Natural killer cell treated with Interleukin-12 subunit alpha and Interleukin-12 subunit beta and Interleukin-15 and Interleukin-18, amount 100 ng/mL, for 72 hours (primary cell): ENCODE measurements at places on chromosomes 1 and 21. TPM values are rescaled to one million over a fixed set of nuclear protein-coding genes. Genes with fewer than 3 reads are reported as not detected.
A peak's percentile ranks its signal among the peaks of the same experiment; 100 is the strongest.

GRCh38 chr1:30473922-30474817 is 249.2 kb downstream of the MATN1 start:
- H3K36me3 ChIP-seq, result no peaks in the 10 kb centered on the region
- H3K4me1 ChIP-seq, result no peaks in the 10 kb centered on the region
- H3K27me3 ChIP-seq, result peaks cover 15% of the 10 kb centered on the region
- no peak for DNase-seq
- H3K4me3 ChIP-seq, result no peak overlapping the region

GRCh38 chr1:232655028-232655745 is 25.3 kb upstream of the SIPA1L2 start:
- DNase-seq, result no peak
- no peak overlapping the region for H3K4me3 ChIP-seq
- H3K27ac ChIP-seq, result no peak overlapping the region
- peaks cover 28% of the 10 kb centered on the region for H3K27me3 ChIP-seq
- H3K4me1 ChIP-seq, result peaks cover 8% of the 10 kb centered on the region

- H3K27ac ChIP-seq, result no peak overlapping the region
- no peaks in the 10 kb centered on the region for H3K4me1 ChIP-seq
- H3K4me3 ChIP-seq, result no peak overlapping the region
- DNase-seq, result no peak
- H3K27me3 ChIP-seq, result no peaks in the 10 kb centered on the region
- no peaks in the 10 kb centered on the region for H3K36me3 ChIP-seq
These were observed 151.8 kb upstream of the GREM2 start for GRCh38 chr1:240763771-240764170.

DNA sequence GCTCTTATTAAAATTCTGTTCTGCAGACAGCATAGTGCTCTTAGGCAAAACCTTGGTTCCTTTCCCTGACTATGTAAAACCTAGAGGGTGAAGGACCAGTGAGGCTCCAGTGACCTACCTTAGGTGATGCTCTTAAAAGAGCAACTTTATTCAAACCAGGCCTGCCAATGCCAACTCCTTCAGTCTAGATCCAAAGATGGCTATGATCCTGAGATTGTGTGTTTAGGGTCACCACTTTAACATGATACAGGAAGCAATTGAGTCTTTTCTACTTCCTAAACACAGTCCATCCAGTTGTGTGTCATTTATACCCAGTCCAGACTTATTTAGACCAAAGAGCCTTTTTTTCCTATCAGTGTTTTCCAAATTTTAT is 10.8 kb downstream of the MCL1 start:
- H3K36me3 ChIP-seq, result peaks cover 7% of the 10 kb centered on the region
- peak overlapping the region; percentile 100 for H3K27ac ChIP-seq
- peaks cover 79% of the 10 kb centered on the region for H3K4me1 ChIP-seq
- DNase-seq, result no peak
- H3K27me3 ChIP-seq, result no peaks in the 10 kb centered on the region

DNA sequence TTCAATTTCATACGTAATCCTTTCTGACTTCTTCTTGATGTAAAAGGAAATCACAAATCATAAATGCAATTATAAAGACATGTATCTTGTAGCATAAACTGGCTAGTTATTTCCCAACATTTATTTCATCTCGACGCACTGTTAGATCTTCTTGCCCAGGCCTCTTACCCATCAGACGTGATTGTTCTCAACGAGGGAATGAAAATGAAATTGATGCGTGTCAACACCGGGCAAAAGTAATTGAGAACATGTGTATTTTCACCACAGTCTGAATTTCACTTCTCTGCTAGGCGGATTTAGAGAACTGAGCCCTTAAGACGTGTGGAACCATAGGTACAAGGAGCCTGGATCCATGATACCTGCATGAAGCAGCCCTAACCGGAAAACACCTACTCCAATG is 519.7 kb downstream of the KCNT2 start:
- DNase-seq, result no peak
- no peak overlapping the region for H3K4me3 ChIP-seq
- H3K27ac ChIP-seq, result no peak overlapping the region
- no peaks in the 10 kb centered on the region for H3K27me3 ChIP-seq
- H3K36me3 ChIP-seq, result no peaks in the 10 kb centered on the region

DNA sequence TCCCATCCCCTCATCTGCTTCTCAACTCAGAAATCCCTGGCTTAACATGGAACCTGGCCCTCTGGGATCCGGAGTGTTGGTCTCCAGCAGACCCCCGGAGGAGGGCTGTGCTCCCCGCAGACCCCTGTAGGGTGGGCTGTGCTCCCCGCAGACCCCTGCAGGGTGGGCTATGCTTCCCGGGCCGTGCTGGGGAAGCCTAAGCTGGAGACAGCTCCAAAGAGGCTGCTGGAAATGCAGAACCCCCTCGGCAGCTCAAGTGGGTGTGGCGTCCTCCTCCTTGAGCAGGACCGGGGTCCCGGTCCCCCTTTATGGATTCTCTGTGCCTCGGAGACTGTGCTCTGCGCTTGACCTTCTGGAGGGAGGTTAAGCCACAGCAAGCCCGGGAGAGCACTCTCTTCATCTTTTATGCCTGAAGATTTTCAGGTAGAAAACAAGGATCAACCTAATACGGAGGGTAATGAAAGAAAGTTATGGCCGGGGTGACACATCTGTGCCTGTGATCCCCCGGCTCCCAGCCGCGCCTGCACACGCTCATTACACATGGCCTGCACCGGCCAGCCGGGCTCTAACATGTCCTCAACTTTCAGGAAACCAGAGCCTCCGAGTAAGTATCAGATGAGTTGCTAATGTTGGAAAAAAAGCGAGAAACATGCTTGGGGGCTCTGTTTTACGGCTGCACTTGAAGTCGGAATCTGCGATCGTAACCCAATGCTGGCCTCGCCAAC is 87.7 kb upstream of the ACTRT2 start:
- H3K36me3 ChIP-seq, result no peaks in the 10 kb centered on the region
- peaks cover 5% of the 10 kb centered on the region for H3K4me1 ChIP-seq
- no peak for DNase-seq
- H3K27me3 ChIP-seq, result no peaks in the 10 kb centered on the region

DNA sequence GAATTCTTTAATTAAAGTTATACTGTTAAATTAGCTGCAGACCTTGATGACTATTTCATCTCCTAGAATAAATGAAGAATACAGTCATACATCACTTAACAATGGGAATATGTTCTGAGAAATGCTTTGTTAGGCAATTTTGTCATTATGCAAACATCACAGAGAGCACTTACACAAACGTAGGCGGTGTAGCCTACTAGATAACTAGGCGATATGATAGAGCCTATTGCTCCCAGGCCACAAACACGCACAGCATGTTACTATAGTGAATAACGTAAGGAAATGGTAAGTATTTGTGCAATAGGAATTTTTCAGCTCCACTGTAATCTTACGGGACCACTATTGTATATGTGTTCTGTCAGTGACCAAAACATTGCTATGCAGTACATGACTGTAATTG is 37.6 kb upstream of the DESI2 start:
- no peak overlapping the region for H3K4me3 ChIP-seq
- no peak overlapping the region for H3K27ac ChIP-seq
- no peaks in the 10 kb centered on the region for H3K36me3 ChIP-seq
- DNase-seq, result no peak

GRCh38 chr1:213035573-213035972 is 15.5 kb upstream of the RPS6KC1 start:
- no peak overlapping the region for H3K27ac ChIP-seq
- DNase-seq, result no peak
- peaks cover 20% of the 10 kb centered on the region for H3K27me3 ChIP-seq

DNA sequence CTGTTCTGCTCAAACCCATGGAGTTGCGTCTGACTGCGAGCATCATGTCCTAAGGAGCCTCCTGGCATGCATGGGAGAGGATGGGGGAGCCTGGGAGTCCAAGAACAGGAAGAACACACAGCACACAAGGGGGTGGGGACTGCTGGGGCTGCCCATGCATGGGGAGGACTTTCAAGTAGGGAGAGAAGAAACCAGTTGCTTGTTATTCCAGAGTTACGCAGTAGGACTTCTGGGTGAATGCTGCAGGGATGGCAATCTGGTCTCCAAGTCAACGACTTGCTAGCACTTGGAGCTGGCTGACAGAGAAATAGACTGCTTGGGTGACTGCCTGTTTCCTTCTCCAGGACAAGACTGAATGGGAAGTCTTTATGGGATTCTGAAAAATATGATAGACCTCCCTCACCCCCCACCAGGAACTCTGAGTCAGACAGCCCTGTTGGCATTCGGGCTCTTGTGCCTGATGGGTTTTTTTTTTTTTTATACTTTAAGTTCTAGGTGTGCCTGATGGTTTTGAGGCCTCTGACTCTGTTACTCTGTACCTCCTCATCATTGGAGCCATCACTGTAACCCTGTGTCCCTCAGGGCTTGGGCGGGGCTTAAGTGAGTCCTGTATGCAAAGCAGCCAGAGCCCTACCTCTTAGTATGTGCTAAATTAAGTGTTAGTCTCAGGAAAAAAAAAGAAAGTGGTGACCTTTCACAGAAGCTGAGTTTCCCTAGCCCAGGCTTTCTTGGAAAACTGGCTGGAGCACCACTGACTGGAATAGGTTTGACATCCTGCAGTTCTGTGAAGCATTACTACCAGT is 30.3 kb downstream of the MAP3K21 start:
- peaks cover 9% of the 10 kb centered on the region for H3K27me3 ChIP-seq
- DNase-seq, result no peak
- H3K36me3 ChIP-seq, result no peaks in the 10 kb centered on the region
- H3K27ac ChIP-seq, result no peak overlapping the region
- peaks cover 11% of the 10 kb centered on the region for H3K4me1 ChIP-seq
- peak overlapping the region; percentile 45 for H3K4me3 ChIP-seq

DNA sequence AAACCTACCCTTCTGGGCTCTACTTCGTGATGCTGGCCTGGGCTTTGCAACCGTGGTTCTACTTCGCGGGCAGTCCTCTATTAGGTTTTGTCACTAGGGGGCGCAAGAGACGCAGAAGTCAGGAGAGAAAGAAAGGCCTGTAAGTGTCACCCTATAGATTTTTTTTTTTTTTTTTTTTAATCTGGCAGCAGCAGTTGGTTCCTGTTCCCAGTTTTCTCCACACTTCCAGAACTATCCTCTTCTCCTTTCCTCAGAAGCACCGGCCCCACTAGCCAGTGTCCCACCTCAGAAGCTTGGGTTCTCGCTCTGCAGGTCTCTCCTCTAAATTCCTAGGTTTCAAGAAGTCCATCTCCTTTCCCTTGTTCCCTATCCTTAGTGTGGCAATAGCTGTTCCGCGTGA is 9.1 kb upstream of the LCE2D start:
- H3K27ac ChIP-seq, result no peak overlapping the region
- no peaks in the 10 kb centered on the region for H3K36me3 ChIP-seq
- peaks cover 4% of the 10 kb centered on the region for H3K4me1 ChIP-seq
- no peak overlapping the region for H3K4me3 ChIP-seq
- DNase-seq, result peak; percentile 66

DNA sequence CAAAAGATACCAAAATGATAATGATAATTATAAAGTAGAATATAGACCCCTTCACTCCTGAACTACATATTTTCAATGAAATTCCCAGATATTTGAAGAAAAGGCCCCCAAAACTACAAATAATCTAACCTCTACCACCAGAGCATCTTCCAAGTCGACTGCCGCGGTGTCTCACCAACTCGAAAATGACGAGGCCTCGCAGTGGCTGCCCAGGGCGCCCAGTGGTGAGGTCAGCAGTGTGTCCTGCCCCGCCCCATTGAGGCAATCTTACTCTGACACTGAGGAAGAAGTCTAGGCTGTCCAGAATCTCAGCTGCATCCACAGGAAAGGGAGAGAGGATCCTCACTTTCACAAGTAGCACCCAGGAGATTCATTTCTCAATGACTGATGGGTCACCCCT is 5.2 kb downstream of the DUSP10 start:
- H3K27ac ChIP-seq, result peak overlapping the region; percentile 73
- H3K36me3 ChIP-seq, result peaks cover 58% of the 10 kb centered on the region
- H3K4me3 ChIP-seq, result no peak overlapping the region
- no peaks in the 10 kb centered on the region for H3K27me3 ChIP-seq

DNA sequence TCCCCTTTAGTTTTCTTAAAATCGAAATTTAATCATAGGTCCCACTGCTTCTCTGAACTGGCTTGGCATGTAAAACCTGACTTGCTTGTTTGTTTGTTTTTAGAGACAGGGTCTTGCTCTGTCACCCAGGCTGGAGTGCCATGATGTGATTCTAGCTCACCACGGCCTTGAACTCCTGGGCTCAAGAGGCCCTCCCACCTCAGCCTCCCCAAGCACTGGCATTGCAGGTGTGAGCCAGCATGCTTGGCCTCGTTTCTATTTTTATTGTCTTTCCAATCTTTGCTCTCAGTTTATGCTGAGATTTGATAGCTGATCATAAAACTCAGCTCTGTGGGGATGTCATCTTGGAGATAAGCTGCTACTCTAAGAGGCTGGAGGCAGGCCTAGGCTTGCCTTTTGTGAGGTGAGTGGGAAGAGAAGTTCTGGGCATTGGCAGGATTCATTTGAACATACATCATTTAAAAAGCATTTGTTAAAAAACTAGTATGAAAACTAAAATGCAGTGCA is 51.5 kb upstream of the GCLM start:
- no peak for DNase-seq
- H3K36me3 ChIP-seq, result peaks cover 19% of the 10 kb centered on the region
- peaks cover 5% of the 10 kb centered on the region for H3K4me1 ChIP-seq
- no peaks in the 10 kb centered on the region for H3K27me3 ChIP-seq
- no peak overlapping the region for H3K4me3 ChIP-seq
- H3K27ac ChIP-seq, result no peak overlapping the region

DNA sequence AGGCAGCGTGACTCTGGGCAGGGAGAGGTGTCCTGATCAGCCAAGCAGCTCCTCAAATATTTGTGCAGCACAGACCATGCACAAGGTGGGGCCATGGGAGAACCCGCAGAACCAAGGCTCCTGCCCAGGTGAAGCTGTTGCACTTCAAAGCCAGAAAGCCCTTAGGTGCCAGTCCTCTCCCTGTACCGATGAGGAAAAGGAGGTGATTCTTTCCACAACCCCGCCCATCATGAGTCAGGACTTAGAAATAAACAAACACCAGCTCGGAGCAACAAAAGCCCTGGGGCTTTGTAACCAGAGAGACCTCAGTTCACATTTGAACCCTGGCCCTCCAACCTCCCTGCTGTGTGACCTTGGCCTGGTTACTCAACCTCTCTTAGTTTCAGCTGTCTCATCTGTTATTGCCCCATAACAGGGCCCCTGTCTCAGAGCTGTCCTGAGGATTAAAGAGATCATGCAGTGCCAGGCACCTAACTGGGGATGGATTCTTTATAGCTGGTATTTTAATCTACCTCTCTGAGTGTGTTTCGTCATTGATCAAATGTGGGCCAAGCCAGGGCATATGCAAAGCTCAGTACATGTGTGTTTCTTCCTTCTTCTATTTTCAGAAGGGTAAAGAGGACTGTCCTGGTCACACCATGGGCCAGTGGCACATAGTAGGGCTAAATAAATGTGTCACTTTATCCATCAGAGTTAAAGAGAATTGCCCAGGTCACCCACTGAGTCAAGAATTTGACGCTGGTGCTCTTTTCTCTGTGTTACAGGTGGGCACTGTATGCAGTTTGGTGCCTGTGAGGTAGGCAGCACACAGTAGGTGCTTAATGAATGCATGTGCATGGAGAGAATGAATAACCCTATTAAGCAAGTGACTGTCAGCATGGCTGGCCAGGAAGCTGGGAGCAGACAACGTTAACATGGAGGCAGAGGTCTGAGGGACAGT is 1.4 kb downstream of the LDLRAD1 start:
- peaks cover 11% of the 10 kb centered on the region for H3K27me3 ChIP-seq
- no peaks in the 10 kb centered on the region for H3K36me3 ChIP-seq
- no peak overlapping the region for H3K4me3 ChIP-seq
- no peaks in the 10 kb centered on the region for H3K4me1 ChIP-seq
- DNase-seq, result no peak
- no peak overlapping the region for H3K27ac ChIP-seq

RGS8 gene
- not detected for total RNA-seq

FCRL5 gene
- 0.39 TPM for total RNA-seq

MTARC1 gene
- not detected for total RNA-seq

BARHL2 gene
- not detected for total RNA-seq

C8A gene
- not detected for total RNA-seq

NPR1 gene
- total RNA-seq, result not detected

PLPPR4 gene
- total RNA-seq, result not detected

FASLG gene
- total RNA-seq, result 80.6 TPM

CHRM3 gene
- not detected for total RNA-seq
